ENCODE measurements at places on chromosomes 2 and 18. TPM values are rescaled to one million over a fixed set of nuclear protein-coding genes. Genes with fewer than 3 reads are reported as not detected.
A peak's percentile ranks its signal among the peaks of the same experiment; 100 is the strongest.

- DNase-seq, result no peak
These were observed 133.3 kb upstream of the UNC80 start for GRCh38 chr2:209638346-209638745.

DNA sequence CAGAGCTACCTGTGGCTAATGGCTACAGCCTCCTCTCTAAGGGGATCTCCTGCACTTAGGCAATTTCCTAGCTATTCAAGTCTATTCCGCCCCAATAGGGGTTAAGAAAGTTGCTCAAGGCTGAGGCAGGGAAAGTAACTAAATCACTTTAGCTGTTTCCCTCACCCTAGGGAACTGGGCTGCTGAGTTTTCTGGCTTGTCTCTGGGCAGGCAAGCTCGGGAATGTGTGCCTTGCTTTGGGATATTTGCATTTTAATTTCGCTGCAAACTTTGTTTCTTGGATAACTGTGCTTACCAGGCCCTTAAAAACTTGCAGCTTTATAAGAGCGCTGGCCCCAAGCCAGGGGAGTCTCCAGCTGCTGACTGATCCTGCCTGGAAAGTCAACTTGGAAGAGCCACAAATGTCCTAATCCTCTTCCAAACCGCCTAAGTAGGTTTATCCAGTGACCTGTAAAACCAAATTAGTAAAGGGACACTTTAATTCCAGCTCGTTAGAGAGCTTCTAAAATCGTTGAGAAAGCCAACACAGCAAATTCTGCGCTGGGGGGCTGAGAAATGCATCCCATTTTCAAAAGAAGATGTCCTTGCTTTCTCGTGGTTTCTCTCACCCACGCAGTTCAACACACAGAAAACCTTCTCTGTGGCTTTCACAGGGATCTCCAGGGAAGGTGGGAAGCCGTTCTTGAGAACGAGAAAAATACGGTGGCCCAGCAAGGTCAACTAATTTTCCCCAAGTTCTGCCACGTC is 59.5 kb upstream of the SP3 start:
- peak; percentile 99 for DNase-seq

DNA sequence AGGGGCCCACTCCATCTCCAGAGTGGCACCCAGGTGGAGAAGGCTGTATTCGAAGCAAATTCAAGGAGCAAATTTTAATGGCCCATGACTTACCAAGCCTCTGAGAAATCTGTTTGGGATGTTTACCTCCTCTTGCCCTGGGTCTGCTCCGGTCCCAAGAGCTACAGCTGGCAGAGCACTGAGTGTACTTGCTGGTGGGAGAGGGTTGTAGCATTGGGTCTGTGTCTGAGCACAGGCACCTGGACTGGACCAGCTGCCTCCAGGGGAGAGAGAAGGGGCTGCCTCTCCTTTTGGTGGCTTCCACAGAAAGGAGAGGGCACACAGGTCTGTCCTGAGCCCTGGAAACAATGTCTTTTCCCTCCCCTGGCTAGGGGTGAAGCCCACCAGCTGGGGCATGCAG is 9.8 kb downstream of the EN1 start:
- DNase-seq, result no peak

DNA sequence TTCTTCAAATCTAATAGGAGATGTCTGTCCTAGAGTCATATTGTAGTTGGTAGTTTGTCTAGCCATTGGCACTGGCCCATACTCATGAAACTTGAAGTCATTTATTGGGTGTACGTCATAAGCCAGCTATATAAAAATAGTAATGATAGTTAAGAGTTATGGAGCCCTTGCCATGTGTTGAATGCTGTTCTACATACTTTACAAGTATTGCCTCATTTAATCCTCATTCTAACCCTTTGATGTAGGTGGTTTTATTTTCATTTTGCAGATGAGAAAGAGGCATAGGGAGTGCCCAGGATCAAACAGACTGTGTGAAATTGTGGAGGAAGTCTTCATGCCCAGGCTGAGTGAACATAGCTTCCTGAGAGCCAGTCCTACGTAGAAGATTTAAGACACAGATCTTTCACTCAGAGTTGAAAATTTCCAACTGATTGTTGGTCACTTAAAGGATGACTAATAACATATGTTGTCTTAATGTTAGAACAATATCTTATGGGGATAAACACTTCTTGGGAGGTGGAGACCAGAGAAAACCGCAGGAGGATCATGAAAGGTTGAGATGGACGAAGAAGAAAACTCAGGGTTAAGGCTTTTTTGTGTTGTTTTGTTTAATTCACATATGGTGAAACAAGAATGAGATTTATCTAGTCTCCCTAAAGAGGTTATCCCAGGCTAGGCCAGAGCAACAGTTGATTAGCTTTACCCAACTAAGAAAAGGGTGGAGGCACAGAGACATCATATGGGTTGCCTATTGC is 156.0 kb downstream of the CERS6 start:
- peak; percentile 12 for DNase-seq

GRCh38 chr18:55998071-55998522 is 410.1 kb upstream of the TCF4 start:
- DNase-seq, result peak; percentile 95

DNA sequence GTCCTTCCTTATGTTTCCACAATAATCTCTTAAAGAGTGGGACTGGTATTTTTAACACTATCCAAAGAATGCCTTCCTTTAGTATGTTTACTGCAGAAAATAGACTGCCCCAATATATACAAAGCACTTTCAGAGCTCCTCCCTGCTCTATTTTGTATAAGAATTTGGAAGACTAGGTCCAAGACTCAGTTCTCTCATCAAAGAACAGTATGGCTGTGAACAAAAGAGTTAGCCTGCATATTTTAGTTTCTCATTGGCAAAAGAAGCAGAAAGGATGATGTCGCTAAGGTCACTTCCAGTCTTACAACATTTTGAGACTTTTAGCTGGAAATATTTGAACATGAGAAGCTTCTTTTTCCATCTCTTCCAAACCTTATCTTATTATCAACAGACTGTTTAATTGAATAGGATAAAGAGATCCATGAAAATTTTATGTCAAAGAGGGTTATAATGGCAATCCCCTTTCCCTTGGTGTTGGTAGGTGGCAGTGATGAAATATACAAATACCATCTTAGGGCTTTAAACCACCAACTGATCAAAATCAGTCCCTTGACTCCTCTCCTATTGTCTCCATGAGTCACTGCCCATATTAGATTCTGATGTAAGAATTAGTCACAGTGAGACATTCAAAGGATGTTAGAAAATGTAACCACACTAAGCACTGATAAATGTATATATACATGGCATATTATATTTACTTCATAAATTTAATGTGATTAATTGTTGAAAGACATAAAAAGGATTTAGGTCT is 266.9 kb upstream of the DSEL start:
- DNase-seq, result no peak

DNA sequence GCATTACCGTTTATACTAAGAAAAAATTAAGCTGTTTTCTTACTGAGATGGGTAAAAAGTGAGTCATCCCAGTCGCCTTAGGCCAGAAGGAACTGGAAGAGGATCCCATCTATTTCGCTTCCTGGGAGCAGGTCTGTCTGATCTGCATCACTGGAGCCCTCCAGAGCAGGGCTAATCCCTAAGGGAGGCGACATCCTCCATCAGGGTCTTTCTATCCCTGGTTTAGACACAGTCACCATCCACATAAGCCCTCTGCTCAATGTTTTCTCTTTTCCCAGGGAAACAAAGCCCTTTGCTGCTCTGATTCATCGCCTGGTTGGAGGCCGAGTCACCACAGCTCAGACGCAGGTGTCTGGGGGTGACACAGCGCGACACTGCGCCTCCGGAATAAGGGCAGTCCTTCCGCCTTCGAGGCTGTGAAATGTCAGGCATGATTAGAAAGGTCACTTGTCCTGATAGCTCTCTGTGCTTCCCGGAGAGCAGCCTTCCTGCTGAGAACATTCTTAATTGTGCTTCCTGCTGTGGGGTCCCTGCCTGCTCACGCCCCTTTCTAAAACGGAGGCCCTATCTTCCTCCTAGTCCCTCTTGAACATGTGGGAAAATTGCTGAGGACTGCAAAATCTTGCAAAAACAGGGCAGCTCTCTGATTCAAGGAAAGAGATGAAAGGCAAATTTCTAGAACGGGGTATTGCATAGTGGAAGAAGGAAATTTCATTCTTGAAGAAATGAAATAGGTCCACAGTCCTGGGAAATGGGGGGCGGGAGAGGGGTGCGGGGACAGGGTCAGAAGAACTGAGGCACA is 56.3 kb downstream of the MARCHF4 start:
- DNase-seq, result no peak

DNA sequence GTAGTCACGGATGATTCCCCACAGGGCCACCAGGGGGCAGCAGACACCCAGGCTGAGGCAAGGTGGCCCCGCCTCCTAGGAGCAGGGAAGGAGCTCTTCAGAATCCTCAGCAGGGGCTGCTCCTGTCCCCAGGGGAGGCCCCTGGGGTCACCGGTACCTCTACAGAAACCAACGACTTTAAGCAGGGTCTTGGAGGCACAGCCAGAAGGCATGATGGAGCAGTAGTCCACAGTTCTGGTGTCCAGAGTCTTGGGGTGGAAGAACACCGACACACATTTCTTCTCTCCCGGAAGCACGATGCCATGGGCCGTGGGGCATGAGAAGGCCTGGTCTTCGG is 11.5 kb downstream of the CFAP65 start:
- DNase-seq, result peak; percentile 68

- no peak for DNase-seq
These were observed 965.6 kb upstream of the NRXN1 start for GRCh38 chr2:51997571-51997970.

- DNase-seq, result no peak
These were observed 131.5 kb upstream of the CTDP1 start for GRCh38 chr18:79548077-79548450.

- peak; percentile 75 for DNase-seq
These were observed 36.4 kb downstream of the RAMP1 start for GRCh38 chr2:237895544-237896506.

DNA sequence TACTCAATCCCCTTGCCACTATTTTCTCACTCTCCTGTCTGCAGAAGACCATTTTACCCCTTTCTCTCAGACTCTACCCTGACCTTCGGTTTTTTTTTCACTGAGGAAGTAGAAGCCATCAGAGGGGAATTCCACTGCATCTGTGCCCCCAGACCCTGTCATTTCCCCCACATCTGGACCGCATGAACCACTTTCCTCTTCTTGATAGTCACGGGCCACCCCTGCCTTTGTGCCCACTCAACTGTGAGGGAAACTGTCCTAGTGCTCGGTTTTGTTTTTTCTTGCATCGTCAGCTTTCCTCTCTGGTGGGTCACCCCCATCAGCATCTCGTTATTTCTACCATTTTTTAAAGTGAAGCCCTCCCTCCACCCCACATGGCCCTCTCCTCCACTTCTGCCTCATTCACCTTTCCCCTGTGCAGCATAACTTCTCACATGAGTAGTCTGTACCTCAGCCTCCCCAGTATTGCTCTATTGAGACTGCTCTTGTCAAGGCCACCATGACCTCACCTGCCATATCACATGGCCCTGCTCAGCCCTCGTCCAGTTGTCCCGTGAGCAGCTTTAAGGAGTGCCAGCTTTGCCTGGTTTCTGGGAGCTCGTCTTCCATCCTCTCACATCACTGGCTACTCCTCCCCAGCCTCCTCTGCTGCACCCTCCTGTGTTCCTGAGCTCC is 32.4 kb downstream of the TMEM87B start:
- no peak for DNase-seq

- DNase-seq, result no peak
These were observed 72.8 kb downstream of the PTH2R start for GRCh38 chr2:208479342-208479741.

GRCh38 chr18:73707035-73707434 is 440.6 kb downstream of the FBXO15 start:
- DNase-seq, result no peak

DNA sequence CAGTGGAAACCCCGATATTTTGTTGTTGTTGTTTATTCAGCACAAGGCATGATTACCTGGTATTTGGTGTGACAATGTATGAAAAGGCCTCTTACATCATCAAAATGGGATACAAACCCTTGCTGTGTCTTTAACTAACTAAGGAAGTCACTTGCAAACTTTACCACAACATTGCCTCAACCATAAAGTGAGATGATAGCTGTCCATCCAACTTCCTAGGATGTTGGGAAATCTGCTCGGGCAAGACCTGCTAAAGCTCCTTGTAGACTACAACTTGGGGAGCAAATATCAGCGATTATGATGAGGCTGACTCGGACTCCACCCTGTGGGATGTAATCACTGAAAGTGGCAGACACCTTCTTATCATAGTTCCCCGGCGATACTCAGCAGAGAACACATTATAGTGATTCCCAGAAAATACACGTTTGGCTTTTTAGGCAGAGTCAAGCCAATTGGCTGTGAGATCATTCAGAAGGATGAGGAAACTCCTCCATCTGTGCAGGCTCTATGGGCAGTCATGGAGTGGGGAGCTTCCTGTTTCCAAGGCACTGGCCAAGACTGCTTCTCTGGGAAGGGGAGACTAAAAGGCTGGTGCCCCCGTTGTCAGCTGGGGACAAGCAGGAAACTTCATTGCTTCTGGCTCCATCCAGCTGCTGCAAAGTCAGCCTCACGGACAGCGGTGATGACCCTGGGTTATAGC is 289.0 kb downstream of the RNF144A start:
- no peak for DNase-seq

Gene ANKRD53
- 0.80 TPM for total RNA-seq

Gene UGT1A9
- not detected for total RNA-seq

Gene POLE4
- total RNA-seq, result 56.9 TPM

Gene ACTR1B
- 38.6 TPM for total RNA-seq

Gene TXNL1
- 54.6 TPM for total RNA-seq

Gene MEIS1
- total RNA-seq, result 14.5 TPM

Gene TMEM163
- total RNA-seq, result 0.66 TPM

Gene UGT1A5
- not detected for total RNA-seq

Gene NBAS
- total RNA-seq, result 57.5 TPM

Measured in muscle of leg (tissue), 16 donors.